ENCODE measurements at places on chromosomes 12 and 14.

GRCh38 chr14:60735416-60735815, 855 bp downstream of the MNAT1 start:
- no peak for DNase-seq
- peaks cover 20% of the 10 kb centered on the region for H3K4me1 ChIP-seq
- H3K36me3 ChIP-seq, result no peaks in the 10 kb centered on the region
- H3K4me3 ChIP-seq, result peak overlapping the region; percentile 92
- no peaks in the 10 kb centered on the region for H3K27me3 ChIP-seq

GRCh38 chr12:111076611-111077451, 156.5 kb upstream of the MYL2 start:
- H3K4me3 ChIP-seq, result no peak overlapping the region
- no peak for DNase-seq
- no peak overlapping the region for H3K27ac ChIP-seq
- H3K4me1 ChIP-seq, result no peaks in the 10 kb centered on the region
- no peaks in the 10 kb centered on the region for H3K27me3 ChIP-seq

DNA sequence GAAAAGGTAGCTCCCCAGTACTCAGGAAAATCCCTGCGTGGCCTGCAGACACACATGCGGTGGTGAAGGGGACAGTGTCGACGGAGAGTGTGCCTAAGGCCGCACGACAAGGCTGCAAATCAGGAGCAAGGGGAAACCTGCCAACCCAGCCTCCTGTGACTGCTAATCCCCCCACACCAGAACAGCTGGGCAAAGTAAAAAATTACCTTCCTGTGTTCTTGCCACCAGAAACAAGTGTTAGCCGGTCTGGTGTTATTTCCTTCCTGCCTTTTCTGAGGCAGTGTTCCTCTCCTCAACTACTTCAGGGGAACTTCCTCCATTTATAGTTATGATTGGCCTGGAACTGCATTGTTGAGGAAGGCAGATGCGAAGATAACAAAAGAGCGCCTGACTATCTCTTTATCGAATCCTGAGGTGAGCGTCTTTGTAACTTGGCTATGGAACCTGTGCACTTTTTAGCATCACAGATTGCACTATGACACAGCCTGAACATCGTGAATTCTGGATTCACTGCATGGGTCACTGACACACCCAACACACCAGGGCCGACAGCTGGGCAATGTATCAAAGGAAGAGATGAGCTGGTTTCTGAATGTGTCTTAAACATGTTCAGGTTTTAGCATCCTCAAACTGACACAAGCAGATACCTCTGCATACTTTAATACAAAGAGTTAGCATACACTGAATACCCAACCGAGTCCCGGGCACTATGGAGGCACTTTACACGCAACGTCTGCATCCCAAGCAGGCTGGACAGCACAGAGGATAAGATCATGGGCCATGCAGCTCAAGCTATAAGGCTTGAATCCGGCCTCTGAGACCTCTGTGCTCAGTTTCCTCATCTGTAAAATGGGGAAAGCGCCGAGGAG, 28.9 kb downstream of the SLC15A4 start:
- H3K4me3 ChIP-seq, result no peak overlapping the region
- no peak overlapping the region for H3K27ac ChIP-seq
- peaks cover 24% of the 10 kb centered on the region for H3K36me3 ChIP-seq
- DNase-seq, result no peak

DNA sequence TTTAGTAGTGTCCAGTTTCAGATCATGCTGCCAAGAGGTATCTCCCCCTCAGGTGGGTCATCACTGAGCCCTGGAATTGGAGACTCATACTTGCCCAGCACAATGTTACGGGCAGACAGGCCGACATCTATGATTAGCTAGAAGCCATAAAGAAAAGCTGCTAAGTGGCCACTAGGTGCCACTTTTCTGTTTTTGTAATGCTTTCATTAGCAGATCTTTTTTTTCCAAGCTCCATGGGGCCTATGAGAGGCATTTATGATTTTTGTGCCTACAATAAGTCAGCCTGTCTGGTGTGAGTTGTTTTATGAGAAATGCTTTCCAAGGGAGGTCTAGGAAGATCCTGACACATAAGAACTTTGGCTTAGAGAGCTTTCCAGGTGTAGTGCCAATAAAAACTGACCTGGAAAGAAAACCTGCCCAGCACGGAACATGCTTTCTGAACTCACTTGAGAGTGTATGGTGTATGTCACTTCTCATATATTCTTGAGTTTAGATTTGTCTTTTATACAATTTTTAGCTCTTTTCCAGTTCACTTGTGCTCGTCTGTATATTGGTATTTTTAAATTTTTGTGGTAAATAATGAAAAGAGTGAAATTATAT, 21.8 kb upstream of the SMCO2 start:
- no peak for DNase-seq
- no peaks in the 10 kb centered on the region for H3K36me3 ChIP-seq
- no peak overlapping the region for H3K4me3 ChIP-seq
- no peak overlapping the region for H3K27ac ChIP-seq

GRCh38 chr14:52463375-52463774, 88.9 kb downstream of the TXNDC16 start:
- DNase-seq, result no peak
- H3K27ac ChIP-seq, result no peak overlapping the region
- peaks cover 5% of the 10 kb centered on the region for H3K36me3 ChIP-seq
- no peak overlapping the region for H3K4me3 ChIP-seq

DNA sequence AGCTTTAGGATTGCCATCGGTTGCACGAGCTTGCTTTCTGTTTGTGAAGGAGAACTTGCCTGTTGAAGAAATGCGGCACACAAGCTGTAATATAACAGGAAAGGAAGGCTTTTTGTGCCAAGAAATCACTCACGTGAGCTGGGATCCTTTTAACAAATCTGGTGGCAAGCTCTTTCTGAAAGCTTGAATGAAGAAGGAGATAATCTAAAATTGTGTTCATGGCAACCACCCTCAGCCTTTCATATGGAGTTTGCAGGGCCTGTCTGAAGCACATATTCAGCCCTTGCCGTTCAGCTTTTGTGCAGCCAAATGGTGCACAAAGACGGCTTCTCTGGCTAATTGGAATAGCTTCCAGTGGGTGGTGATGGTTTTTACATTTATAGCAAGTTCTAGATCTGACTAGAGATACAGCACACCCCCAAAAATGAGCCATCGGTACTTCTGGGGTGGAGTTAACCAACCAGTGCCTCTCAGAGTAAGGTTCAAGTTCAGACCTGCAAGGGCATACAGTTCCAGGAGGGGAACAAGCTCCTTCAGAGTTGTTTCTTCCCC, 107.4 kb downstream of the AEBP2 start:
- H3K4me1 ChIP-seq, result no peaks in the 10 kb centered on the region
- H3K4me3 ChIP-seq, result no peak overlapping the region
- DNase-seq, result no peak
- H3K27me3 ChIP-seq, result no peaks in the 10 kb centered on the region

GRCh38 chr12:93315907-93316622, 61.7 kb upstream of the NUDT4 start:
- H3K27ac ChIP-seq, result no peak overlapping the region
- H3K4me1 ChIP-seq, result no peaks in the 10 kb centered on the region
- DNase-seq, result no peak

GRCh38 chr14:36942522-36943245, 229.7 kb downstream of the SLC25A21 start:
- DNase-seq, result no peak
- H3K36me3 ChIP-seq, result no peaks in the 10 kb centered on the region
- no peak overlapping the region for H3K27ac ChIP-seq
- no peak overlapping the region for H3K4me3 ChIP-seq
- H3K4me1 ChIP-seq, result no peaks in the 10 kb centered on the region

DNA sequence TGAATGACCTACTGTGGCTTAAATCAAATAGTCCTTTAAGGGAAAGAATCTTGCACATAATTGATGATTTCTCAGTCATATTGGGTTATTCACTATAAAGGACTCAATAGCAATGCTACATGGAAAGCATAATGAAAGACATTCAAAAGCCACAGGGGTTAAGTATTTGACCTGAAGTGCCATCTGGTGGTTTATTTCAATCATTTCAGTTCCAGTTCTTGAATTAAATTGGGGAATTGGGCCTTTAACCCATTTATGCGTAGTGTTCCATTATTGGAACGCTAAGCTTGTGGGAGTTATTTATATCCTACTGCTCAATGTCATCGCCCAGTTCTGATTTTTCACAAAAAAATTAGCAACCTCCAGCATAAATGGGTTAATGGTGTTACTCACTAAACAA, 41.3 kb upstream of the C12orf71 start:
- DNase-seq, result no peak
- no peak overlapping the region for H3K4me3 ChIP-seq
- H3K27me3 ChIP-seq, result no peaks in the 10 kb centered on the region

DNA sequence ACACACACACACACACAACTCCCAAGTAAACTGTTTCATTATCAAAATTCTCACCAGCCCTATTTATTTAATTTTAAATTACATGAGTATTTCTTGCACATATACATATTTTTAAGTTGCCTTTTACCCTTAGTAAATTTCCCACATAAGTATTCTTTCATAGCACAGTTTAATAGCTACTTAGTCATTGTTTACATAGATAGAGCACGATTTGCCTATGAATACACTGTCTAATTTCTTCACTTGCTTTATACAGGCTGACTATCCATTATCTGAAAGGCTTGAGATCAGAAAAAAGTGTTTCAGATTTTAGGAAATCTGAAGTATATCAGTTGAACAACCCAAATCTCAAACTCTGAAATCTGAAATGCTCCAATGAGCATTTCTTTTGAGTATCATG, 30.9 kb downstream of the NIN start:
- DNase-seq, result no peak
- peaks cover 10% of the 10 kb centered on the region for H3K4me1 ChIP-seq
- peaks cover 8% of the 10 kb centered on the region for H3K36me3 ChIP-seq
- no peaks in the 10 kb centered on the region for H3K27me3 ChIP-seq

- H3K27me3 ChIP-seq, result no peaks in the 10 kb centered on the region
- no peaks in the 10 kb centered on the region for H3K36me3 ChIP-seq
- no peaks in the 10 kb centered on the region for H3K4me1 ChIP-seq
- no peak within 1 kb of the TSS for H3K27ac ChIP-seq
- no peak within 1 kb of the TSS for H3K4me3 ChIP-seq
- no peak for DNase-seq
These were observed at the start of gene MGST1 for GRCh38 chr12:16347391-16348298. Gene MGST1 (plus strand): TSS chr12:16347645. CDS start chr12:16354253, 6,608 bp downstream.

DNA sequence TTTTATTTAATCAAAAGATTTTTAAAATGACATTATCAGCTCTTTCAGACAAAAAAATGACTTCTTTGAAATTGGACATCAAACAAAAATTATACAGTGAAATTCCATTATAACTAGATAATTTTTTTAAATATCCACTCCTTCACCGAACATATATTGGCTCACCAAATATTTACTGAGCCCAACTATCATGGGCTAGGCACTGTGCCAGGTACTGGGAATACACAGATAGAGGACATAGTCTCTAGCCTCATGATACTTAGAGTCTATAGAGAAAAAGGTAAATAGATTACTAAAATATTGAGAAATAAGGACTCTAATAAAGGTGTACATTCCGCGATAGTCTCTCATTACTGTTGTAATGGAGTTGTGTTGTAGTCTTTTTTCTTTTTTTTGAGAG, 219.9 kb downstream of the SEC23A start:
- peaks cover 3% of the 10 kb centered on the region for H3K27me3 ChIP-seq
- no peak for DNase-seq
- no peaks in the 10 kb centered on the region for H3K4me1 ChIP-seq
- H3K4me3 ChIP-seq, result no peak overlapping the region

GRCh38 chr12:57473392-57473791, 6.3 kb downstream of the ARHGAP9 start:
- peaks cover 54% of the 10 kb centered on the region for H3K4me1 ChIP-seq
- H3K27ac ChIP-seq, result no peak overlapping the region
- H3K27me3 ChIP-seq, result no peaks in the 10 kb centered on the region
- no peak for DNase-seq

DNA sequence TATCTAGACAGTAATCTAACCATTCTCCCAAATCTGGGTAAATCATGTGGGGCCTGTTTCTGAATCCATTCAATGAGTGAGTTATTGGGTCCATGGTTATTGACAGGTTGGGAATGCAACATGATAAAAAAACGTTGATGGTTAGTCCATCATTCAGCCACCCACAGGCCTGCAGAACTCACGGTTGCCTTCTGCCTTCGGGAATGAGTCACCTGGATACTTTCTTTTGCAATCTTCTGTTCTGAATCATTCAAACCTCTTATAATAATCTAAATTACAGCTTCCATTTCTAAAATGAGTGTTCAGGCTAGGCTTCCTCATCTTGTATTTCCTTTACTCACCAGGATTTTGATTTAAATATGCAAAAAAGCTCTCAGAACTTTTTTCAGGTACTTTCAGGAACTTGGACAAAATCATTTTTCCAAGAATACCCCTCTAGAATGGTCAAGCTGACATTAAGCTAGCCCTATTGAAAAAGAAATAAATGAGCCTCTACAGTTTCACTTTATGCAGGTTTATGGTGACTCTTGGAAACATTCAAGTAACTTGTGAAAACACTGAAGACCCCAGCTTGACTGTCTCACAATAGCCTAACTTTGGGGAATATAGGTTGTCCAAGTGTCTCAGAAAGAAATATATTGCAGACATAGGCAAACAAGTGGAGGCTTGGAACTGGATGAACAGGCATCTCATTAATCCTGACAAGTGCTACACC, 94.4 kb downstream of the KCNK10 start:
- no peak overlapping the region for H3K27ac ChIP-seq
- no peaks in the 10 kb centered on the region for H3K4me1 ChIP-seq
- DNase-seq, result no peak
- no peaks in the 10 kb centered on the region for H3K27me3 ChIP-seq

DNA sequence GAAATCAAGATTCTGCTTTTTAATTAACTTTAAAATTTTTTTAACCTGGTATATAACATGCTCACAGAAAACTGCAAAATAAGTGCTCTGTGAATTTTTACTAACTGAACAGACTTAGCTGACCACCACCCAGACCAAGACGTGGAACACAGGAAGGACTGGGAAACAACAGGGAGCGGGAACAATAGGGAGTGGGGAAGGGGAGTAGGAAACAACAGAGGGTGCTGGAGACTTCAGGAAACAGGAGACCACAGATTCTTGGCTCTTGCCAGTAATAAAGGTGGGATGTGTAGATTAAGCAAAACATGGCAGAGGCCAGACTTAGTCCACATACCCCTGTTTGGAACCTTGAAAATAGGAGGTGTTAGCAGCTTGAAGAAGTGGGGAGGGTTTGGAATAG, 51.4 kb upstream of the TMCC3 start:
- no peaks in the 10 kb centered on the region for H3K36me3 ChIP-seq
- H3K27ac ChIP-seq, result no peak overlapping the region
- DNase-seq, result no peak
- no peaks in the 10 kb centered on the region for H3K4me1 ChIP-seq
